Kidney (tissue), 22 donors: ENCODE measurements at places on chromosomes 3 and 15. TPM values are rescaled to one million over a fixed set of nuclear protein-coding genes. Genes with fewer than 3 reads are reported as not detected.

Gene SOX14
- not detected for polyA plus RNA-seq

Gene DUOXA2
- polyA plus RNA-seq = 0.37 TPM

Gene IQSEC1
- 15.1 TPM for polyA plus RNA-seq

Gene PP2D1
- polyA plus RNA-seq = not detected

Gene FRMD5
- polyA plus RNA-seq = 0.32 TPM

Gene STAC
- polyA plus RNA-seq = 3.2 TPM

Gene CHSY1
- polyA plus RNA-seq = 7.2 TPM

Gene SLC28A1
- 51.2 TPM for polyA plus RNA-seq

Gene KNG1
- 710 TPM for polyA plus RNA-seq

Gene ICE2
- polyA plus RNA-seq = 16.4 TPM

Gene CLDN18
- polyA plus RNA-seq = not detected
